Osteocyte (in vitro differentiated cells): ENCODE measurements at places on chromosomes 6 and 20.

DNA sequence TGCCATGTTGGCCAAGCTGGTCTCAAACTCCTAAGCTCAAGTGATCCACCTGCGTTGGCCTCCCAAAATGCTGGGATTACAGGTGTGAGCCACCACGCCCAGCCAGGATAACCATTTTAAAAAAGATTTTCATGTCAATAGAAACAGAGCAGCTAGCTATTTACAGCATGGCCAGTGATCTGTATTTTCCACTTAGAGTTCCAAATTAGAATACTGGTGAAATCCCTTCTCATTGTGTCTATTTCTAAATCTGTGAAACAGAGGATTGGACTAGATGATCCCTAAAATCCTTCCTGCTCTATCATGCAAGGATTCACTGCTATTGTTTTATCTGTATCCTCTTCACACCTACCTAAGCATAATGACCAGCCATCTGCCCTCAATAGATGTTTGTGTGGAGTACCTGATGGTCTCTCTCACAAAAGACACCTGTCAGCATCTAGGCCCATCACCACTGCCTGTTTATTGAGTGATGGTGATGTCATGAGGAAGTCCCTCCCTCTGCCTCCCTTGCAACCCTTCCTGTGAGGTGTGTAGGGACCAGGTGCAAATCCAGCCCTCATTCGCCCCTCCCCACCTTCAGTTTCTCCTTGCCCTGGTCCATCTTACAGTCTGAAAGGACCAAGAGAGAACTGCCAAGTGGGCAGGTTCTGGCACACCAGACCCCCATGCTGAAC lies 26.5 kb upstream of the SMIM29 start:
- DNase-seq, result no peak

DNA sequence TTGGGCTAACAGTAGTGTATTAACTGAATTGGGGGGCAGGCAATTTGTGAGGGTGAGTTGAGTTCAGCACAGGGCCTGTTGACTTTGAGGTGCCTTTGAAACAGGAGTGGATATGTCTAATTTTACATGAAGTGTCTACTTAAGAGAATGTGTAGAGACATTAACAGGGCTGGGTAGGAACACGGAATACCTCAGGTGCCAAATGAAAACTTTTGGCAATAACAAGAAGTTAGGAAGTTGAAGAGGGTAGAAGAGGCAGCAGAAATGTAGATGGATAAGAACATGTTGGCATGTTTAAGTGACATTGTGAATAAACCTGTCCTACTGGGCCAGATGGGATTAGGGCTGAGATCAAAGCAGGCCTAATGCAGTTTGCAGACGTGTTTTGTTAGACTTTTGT lies 117.0 kb downstream of the SLC16A10 start:
- no peak for DNase-seq

DNA sequence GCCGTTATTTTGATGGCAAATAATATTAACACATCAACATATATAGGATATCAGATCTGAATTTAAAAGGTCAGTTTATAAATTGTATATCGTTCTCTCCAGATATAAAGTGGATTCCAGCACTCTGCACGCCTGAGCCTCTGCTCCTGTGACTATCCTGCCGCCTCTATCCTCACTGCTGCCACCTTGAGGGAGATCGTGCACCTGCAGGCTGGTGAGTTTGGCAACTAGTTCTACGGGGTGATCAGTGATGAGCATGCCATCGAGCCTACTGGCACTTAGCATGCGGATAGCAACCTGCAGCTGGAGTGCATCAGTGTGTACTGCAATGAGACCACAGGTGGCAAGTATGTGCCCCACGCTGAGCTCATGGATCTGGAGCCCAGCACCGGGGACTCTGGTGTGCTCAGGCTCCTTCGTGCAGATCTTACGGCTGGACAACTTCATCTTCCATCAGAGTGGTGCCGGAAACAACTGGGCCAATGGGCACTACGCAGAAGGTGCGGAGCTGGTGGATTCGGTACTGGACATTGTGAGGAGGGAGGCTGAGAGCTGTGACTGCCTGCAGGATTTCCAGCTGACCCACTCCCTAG lies 84.9 kb downstream of the FBXO5 start:
- DNase-seq, result peak; percentile 90

GRCh38 chr6:9540534-9541126 lies 874.2 kb downstream of the TFAP2A start:
- DNase-seq, result no peak

- DNase-seq, result no peak
These were observed 391.9 kb downstream of the CD109 start for GRCh38 chr6:74087899-74088298.
